Psoas muscle (tissue), 8 donors: ENCODE measurements at places on chromosomes 12 and 14. TPM values are rescaled to one million over a fixed set of nuclear protein-coding genes. Genes with fewer than 3 reads are reported as not detected.

Gene NT5DC3
- 15.2 TPM for total RNA-seq

- no peak for DNase-seq
Observed at GRCh38 chr12:13442457-13442856, 245.9 kb downstream of the EMP1 start.

GRCh38 chr14:53515276-53515675, 362.2 kb upstream of the DDHD1 start:
- DNase-seq = no peak

GRCh38 chr12:28865776-28866175, 283.3 kb upstream of the FAR2 start:
- DNase-seq = no peak

DNA sequence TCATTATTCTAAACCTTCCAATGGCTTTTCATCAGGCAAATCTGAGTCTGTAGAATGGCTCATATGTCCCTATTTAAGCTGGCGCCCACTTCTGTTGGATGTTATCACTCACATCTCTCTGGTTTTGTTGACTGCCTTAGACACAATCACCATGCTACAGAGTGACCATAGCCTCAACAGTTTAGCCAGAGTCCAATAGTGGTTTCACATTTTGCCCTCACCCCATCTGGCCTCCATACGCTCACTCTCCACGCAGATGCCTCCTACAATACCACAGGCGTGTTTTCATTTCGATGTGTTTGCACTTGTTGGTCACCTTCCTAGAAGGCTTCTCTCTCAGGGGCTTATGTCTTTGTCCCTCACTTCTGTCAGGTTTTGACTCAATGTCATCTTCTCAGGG, 3.4 kb downstream of the KLRB1 start:
- no peak for DNase-seq

GRCh38 chr14:44109036-44109435, 398.0 kb downstream of the FSCB start:
- DNase-seq = no peak

DNA sequence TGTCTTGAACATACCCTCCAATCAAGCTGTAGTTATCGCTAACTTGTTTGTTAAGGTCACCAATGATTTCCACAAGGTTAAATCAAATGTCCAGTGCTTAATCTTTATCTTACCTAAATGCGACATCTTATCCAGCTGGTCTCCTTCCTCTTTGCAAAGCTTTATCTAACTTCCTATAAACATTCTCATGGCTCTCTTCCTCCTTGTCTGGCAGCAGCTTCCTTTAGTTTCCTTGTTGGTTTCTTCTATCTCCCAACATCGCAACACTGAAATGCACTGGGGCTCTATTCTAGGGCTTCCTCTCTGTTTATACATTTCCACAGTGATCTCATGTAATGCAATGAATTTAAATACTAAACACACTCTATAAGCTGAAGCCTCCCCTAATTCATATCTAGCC, 28.7 kb downstream of the UBE2N start:
- no peak for DNase-seq

DNA sequence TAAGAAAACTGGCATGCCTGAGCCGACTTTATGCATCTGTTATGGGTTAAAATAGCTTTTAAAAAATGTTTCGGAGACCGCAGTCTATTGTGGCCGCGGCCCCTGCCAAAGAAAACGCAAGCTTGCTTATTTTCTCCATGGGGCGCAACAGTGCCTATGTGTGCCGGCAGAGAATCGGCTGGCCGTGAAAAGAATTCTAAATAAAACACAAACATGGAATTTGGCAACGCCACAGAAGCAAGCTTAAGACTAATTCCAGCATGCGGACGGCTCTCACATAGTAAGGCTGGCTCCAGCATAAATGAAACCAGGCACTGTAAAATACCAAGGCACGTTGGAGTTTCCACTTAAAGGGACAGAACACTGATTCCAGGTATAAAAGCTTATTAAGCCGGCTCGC, 56.7 kb downstream of the BCL11B start:
- no peak for DNase-seq

- DNase-seq = no peak
Observed at GRCh38 chr14:28398506-28398905, 368.1 kb upstream of the FOXG1 start.

GRCh38 chr12:31331242-31331641, 5.3 kb upstream of the SINHCAF start:
- no peak for DNase-seq

DNA sequence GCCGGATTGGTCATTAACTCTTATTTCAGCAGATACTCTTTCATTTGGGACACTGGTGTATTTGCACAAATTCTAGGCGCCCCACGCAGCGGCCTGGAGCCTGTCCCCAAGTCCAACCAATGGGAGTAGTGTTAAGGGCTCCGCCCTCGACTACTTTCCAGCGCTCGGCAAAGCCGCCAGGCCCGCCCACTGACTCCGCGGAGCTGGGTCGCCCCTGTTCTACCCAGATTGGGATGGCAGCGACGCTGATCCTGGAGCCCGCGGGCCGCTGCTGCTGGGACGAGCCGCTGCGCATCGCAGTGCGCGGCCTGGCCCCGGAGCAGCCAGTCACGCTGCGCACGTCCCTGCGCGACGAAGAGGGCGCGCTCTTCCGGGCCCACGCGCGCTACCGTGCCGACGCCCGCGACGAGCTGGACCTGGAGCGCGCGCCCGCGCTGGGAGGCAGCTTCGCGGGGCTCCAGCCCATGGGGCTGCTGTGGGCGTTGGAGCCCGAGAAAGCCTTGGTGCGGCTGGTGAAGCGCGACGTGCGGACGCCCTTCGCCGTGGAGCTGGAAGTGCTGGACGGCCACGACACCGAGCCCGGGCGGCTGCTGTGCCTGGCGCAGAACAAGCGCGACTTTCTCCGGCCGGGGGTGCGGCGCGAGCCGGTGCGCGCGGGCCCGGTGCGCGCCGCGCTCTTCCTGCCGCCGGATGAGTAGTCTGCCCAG, at the start of gene ACOT6:
TSS of gene ACOT6 (plus strand) at position 179 of the 707 bp plus-strand sequence. CDS start at position 234, 55 bp downstream.
- DNase-seq = peak; percentile 87

DNA sequence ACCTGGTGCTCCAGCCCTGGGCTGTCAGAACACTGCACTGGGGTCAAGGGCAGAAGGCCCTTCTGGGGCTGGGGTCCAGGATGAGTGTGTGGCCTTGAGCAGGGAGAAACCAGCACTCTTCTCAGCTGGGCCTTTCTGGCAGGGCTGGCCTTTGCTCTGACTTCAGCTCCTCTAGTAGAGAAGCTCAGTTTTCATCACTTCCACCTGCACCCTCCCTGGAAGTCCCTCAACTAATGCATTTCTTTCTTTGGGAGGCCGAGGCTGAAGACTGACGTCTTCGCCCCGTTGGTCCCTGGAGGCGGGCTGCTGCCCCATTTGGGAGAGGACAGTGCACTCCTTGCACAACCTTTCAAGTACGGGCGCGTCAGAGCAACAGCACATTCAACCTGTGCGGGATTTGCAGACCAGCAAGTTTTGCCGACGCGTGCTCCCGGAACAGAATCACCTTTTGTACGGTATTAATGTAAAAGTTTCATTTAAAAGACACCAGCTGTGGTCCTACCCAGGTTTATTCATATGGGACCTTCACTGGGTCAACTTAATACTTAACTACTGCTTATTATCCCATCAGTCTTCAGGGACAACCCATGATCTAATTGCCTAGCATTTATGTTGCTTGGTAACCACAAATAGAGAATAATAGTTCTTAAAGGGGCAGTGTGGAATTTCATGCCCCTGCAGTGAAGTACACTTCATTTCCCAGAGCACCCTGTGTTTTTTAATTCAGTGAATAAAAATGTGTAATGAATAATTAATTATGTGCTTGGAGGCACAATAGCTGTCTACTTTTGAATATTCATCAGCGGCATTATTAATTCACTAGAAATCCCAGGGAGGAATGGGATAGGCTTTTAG, 134.8 kb upstream of the VRK1 start:
- no peak for DNase-seq

Gene SLC16A7
- 27.4 TPM for total RNA-seq

DNA sequence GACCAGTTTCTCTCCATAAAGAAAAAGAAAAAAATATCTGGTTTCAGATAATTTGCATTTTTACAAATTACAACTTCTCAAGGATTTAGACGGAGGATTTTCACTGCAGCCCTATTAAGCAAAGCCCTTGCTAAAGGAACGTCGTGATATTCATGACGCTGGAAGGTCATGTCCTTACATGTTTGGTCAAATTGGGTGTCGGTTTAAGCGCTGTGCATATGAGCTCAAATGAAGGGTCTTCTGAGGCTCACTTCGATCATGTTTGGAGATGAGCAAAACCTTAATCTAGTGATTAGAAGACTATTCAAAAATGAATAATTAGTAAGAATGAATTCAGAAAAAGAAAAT, 67.3 kb upstream of the USP15 start:
- DNase-seq = no peak
